ENCODE measurements at places on chromosomes 4 and X.

DNA sequence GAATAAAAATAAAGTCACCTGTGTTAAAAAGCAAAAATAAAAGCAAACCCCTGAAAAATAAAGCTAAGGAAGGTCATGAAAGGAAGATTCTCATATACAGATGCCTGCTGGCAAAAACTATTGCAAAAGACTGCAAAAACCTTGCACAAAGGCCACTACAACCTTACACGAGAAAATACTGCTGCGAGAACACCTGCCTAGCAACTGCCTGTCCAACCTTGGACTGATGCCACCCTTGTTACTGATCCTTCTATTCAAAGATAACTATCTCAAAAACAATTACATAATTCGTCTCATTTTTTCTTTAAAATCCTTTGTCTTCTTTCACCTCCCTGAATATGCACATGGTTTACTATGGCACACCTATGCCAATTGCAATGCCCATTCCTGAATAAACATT lies 49.6 kb downstream of the SLC2A9 start:
- no peak for DNase-seq

GRCh38 chr4:604131-604530 lies 21.2 kb upstream of the PDE6B start:
- no peak for DNase-seq

DNA sequence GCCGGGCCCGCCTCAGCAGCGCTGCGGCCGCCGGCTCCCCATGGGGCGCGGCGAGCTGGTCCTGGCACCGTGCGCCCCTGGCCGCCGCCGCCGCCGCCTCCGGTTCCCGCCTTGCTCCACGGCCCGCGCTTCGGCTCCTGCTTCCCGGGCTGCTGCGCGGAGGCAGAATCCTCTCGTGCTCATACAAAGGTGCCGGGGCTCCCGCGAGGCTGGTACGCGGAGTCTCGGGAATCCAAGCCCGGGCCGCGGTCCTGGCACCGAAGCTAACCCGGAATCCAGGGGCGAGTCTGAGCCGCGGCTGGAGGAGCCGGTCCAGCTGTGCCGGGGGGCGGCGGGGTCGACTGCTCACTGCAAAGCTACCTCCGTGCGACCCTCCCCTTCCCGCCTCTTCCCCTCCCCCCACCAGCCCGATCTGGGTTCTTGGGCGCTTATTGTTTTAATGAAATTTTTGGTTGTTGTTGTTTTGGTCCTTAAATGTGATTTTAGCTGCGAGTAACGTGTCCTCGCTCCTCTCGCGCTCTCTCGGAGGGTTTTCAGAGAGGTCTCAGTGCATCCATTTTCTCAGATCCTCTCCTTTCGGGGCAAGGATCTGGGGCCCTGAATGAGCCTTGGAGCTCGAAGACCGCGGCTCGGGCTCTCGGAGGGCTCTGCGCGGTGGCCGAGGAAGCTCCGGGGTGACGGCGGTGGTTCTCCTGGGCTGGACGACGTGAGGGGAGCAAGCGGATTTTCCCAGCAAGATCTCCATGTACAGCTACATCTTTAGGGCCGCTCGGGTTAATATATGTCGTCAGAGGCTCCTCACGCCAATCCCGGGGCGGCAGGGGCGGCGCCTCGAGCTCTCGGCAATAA lies at the start of gene HAND2:
TSS of gene HAND2 (minus strand) at position 753 of the 849 bp plus-strand sequence. CDS start 940 bp downstream, outside the sequence.
- peak; percentile 17 for DNase-seq

- DNase-seq = no peak
These were observed 9.4 kb upstream of the GPR173 start for GRCh38 chrX:53039236-53039635.

- no peak for DNase-seq
These were observed 26.2 kb upstream of the GPR173 start for GRCh38 chrX:53022381-53022780.

- no peak for DNase-seq
These were observed 9.8 kb upstream of the TIGD2 start for GRCh38 chr4:89101256-89102161.

DNA sequence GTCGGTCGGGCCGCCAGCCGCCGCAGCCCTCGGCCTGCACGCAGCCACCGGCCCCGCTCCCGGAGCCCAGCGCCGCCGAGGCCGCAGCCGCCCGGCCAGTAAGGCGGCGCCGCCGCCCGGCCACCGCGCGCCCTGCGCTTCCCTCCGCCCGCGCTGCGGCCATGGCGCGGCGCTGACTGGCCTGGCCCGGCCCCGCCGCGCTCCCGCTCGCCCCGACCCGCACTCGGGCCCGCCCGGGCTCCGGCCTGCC lies 213 bp downstream of the NFKB1 start:
- DNase-seq = no peak

DNA sequence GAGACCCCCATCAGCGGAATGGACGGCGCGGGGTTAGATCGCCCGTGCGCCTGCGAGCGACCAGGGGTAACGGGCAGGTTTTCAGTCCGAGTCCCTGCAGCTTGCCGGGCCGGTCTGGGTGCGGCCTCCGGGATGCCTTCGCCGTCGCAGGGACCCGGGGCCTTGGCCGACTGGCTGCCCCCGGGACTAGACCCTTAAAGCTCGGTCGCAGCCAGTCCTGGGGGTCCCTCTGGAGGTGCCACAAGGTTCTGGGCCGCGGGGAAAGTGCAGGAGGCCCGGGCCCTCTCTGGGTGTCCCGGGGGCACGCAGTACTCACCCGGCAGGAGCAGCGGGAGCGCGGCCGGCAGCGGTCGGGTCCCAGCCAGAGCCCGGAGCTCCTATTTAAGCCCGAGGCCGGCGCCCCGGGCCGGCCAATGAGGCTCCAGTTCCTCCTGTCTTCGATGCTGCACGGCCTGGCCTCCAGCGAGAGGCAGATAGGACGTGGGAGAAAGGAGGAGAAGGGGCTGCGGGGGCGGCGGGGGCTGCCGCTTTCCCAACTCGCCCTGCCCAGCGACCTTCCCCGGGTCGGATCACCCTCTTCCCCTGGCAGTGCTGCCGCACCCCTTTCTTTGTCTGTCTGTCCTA lies at the start of gene SPON2:
TSS of gene SPON2 (minus strand) at position 356 of the 624 bp plus-strand sequence.
- no peak for DNase-seq

DNA sequence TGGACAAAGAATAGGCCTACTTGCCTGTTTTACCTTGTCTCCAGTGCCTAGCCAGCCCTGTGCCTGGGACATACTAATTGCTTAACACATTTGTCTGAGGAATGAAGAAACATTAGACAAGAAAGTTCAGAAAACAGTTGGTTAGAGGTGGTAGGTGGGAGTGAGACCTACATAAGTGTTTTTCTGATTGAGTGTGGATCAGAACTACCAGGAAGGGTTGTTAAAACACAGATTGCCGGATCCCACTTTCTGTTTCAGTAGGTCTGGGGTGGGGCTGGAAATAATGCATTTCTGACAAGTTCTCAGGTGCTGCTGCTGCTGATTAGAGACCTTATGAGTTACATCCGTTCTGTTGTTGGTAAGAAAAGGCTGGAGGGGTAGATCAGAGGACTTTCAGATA lies 5.7 kb upstream of the JADE1 start:
- no peak for DNase-seq

- DNase-seq = no peak
These were observed 160.3 kb downstream of the EMCN start for GRCh38 chr4:100357542-100357941.

DNA sequence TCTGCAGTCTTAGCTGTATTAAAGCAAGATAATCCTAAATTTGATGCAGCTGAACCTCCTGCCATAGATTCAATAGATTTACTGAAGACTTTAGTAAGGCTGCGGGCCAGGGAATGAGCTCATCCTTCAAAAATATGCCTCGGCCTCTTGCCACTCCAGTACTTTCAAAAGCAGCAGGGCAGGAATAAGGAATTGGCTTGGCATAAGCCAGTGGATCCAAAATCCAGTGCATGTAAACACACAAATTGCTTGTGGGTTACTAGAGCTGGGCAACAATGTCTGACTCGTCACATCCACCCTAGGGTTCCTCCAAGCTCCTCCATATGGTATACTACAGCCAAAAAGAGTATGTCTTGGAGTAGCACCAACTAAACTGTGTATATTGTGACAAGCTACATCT lies 165.0 kb downstream of the AMELX start:
- no peak for DNase-seq

- no peak for DNase-seq
These were observed 551.4 kb downstream of the IQCM start for GRCh38 chr4:149264093-149264733.

GRCh38 chrX:28158019-28158777 lies 176.9 kb upstream of the DCAF8L1 start:
- DNase-seq = no peak

DNA sequence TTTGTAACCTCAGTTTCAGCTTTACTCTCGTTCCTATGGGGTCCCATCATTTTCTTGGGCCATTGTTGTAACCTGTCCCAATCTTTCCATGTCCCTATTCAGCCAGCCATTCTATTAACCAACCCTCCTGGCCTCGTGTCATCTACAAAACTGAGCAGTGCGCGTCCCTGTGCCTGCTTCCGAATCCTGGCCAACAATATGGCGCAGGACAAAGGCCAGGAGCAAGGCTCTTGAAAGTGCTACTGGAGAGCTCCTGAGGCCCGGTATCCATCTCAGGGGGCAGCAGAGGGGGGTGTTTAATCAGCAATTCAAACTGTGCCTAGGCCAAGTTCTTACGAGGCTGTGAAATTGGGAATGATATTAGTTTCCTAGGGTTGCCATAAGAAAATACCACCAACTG lies 41.2 kb upstream of the APLN start:
- DNase-seq = no peak

GRCh38 chr4:131764730-131765129 lies 1384.4 kb upstream of the PCDH10 start:
- no peak for DNase-seq

GRCh38 chr4:41215155-41215554 lies 813 bp upstream of the APBB2 start:
- DNase-seq = no peak
